Muscle of leg (tissue), 16 donors: ENCODE measurements at places on chromosomes 16 and 17. TPM values are rescaled to one million over a fixed set of nuclear protein-coding genes. Genes with fewer than 3 reads are reported as not detected.

OTOP3 gene
- polyA plus RNA-seq = not detected

- peak; percentile 30 for DNase-seq
Measured at GRCh38 chr17:76783146-76783545, 45.2 kb downstream of the MFSD11 start.

- DNase-seq = peak; percentile 60
Measured at GRCh38 chr17:45739786-45740185, 44.3 kb upstream of the CRHR1 start.

NARF gene
- polyA plus RNA-seq = 57.1 TPM
